ENCODE measurements at places on chromosomes 12 and 14. TPM values are rescaled to one million over a fixed set of nuclear protein-coding genes. Genes with fewer than 3 reads are reported as not detected.
A peak's percentile ranks its signal among the peaks of the same experiment; 100 is the strongest.

- no peak for DNase-seq
These were observed 73.8 kb upstream of the ARID2 start for GRCh38 chr12:45655743-45656142.

DNA sequence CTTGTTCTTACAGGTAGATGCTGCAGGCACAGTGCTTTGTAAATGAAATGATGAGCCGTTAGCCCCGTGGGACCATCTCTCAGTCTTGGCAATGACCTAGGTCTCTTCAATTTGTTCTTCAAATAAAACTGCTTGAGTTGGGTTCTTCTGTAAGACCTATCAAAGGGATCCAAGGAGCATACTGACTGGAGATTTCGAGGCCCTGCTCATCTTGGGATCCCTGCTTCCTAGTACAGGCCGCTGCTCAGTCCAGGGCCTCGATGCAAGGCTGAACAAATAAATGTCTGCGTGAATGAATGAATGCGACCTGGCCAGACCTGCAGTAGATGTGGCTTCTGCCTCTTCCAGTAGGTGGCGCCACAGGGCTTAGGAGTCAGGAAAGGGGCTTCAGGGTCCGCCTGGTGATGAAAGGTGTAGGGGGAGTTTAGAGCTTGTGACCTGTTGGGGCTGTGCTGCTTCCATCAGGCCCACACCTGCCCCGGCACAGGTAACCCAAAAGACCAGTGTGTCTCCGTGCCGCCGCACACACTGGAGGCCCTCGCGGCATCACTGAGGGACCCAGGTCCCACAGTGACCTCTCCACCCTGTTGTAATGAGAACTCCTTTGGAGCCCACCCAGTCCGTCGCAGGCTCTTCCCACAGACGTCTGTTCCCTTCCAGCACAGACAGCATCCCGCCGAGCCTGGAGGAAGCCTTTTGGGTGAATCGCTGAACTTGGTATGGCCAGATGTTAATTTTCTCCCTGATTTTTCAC, 4.4 kb downstream of the CACNA1C start:
- DNase-seq: peak; percentile 29

The KLHL33 gene
- not detected for total RNA-seq

DNA sequence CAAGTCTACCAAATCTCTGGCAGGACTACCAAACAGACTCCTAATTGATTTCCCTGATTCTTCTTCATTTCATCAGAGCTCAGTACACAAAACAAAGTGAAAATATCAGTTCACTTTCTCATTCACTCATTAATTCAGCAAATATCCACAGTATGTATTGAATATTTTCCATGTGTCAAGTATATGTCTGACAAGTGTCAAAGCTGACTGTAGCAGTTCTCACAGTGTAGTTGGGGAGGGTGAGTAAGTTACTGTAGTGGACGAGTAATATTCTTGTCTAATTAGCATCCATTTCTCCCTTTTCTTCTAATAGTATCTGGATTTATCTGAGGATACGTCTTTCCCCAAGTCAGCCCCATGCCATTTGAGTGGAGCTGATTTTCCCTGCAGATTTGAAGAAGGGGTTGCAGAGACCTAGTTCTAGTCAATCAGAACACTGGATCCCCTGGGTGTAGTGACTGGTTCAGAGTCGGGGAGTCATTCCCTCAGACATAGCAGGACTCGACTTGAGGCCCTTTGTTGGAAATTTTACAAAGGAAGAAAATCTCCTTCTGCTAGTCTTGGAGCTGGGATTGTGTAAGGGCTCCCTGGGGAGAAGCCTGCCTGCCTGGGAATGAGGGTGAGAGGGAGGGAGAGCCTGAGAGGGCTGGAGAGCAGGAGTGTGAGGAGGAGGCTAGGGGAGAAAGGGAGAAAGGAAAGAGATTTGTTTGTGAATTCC, 51.4 kb downstream of the GRIP1 start:
- DNase-seq: no peak

The SIX6 gene
- total RNA-seq: not detected

The RIPK3 gene
- 1.3 TPM for total RNA-seq

DNA sequence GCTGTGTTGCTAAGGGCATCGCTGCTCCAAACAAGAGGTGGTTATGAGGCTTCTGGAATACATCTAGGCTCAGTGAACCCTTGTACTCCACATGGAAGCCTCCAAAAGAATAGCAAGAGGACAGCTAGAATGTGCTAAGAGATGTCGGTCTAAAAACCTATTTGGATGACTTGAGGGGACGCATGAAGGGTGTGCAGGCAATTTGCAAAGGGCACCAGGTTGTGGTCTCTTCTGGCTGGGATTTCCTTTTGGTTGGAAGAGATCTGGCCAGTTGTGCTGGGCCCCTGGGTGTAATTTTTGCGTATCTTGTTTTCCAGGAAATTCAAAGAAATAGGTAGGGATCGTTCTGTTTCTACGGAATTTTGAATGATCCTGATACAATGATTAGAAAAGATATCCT, 4.2 kb downstream of the TTC9 start:
- no peak for DNase-seq

DNA sequence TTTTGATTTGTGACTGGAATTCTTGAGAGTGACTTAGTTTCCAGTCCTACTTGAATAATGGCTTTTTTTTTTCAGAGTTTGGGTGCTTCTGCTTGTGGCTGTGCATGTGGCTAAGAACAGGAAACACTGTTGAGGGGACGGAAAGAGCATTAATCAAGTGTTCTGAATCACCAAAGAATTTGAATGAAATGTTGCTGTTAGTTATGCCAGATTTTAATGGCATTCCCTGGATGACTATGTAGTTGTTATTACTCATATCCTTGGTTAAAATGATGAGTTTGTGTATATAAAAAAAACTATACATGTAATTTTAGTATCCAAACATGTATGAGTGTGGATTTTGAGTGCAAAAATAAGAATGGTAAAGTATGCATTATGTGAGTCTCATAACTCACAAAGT, 347.9 kb downstream of the BCAT1 start:
- peak; percentile 76 for DNase-seq

The TROAP gene
- total RNA-seq: 59.5 TPM

- DNase-seq: peak; percentile 20
These were observed 598 bp downstream of the UBE2N start for GRCh38 chr12:93441081-93441616.

DNA sequence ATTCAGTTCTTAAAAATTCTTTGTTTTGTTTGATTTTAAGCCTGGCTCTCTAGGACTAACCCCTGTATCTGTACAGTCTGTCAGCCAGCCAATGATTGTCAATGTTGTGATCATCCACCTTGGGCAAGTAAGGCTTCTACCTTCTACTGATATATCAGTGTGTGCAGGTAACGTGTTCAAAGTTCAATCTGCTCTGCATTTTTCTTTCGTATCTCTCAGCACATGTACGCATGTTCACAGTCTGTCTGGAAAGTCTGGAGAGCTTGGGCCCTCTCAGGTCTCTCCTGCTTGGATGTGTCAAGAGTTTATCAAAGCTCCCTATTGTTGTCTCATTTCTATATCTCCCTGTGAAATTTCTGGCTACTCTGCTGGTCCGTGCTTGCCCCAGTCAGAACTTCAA, 138.6 kb upstream of the VRK1 start:
- no peak for DNase-seq

GRCh38 chr12:50390316-50390741, 6.1 kb downstream of the FAM186A start:
- DNase-seq: peak; percentile 83

DNA sequence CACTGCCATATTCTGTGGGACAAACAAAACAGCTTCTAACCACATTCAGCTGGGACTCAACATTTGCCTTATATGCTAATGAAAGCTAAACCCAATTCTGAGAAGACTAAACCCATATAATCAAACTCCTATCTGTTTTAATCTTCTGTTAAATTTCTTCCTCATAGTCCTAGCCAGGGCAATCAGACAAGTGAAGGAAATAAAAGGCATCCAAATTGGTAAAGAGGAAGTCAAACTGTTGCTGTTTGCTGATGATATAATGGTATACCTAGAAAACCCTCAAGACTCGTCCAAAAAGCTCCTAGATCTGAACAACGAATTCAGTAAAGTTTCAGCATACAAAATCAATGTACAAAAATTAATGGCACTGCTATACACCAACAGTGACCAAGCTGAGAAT, 157.1 kb downstream of the PHLDA1 start:
- no peak for DNase-seq

The PIWIL1 gene
- not detected for total RNA-seq

The FOXN4 gene
- total RNA-seq: not detected

The OTOGL gene
- total RNA-seq: 0.20 TPM

Data from RPMI7951 (cell line).